ENCODE measurements at places on chromosomes 13 and 19.

DNA sequence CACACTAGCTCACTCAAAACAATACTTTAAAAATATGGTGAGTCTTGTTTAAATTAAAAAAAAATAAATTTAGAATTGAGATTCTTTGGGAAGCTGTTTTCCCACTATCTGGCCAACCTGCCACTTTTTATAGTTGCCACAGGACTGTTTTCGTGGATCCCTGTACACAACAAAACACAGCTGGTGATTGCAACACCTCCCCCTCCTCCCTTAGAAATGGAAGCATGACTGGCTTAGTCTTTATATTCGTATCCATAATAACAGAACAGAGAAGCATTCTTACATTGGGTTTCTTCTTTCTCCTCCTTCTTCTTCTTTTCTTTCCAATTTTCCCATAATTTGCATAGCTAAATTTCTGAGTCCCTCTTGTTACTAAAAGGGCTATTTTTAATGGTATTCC lies 79.5 kb upstream of the GJB6 start:
- no peak for DNase-seq

GRCh38 chr13:69857183-69857821 lies 250.3 kb upstream of the ATXN8OS start:
- DNase-seq, result no peak

GRCh38 chr19:8655340-8655709 lies 24.9 kb downstream of the NFILZ start:
- no peak for DNase-seq

DNA sequence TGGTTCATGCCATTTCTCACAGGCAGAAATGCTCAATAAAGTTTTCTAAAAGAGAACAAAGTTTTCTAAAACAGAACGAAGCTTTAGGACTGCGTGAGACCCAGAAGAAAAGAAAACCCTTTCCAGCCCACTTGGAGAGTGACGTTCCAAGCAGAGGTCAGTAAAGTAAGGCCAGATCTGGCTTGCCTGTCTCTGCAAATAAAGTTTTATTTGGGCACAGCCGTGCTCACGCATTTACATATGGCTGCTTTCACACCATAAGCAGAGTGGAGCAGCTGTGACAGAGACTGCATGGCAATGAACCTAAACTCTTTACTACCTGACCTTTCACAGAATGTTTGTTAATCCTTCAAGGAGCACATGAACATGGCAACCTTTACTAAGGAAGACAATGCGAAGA lies 23.6 kb downstream of the IRS2 start:
- no peak for DNase-seq

GRCh38 chr19:45780146-45780447 lies 2.2 kb downstream of the DMPK start:
- no peak for DNase-seq

- DNase-seq, result no peak
These were observed 61.8 kb downstream of the RAB20 start for GRCh38 chr13:110499621-110500281.

- no peak for DNase-seq
These were observed 113.3 kb upstream of the SPRY2 start for GRCh38 chr13:80454245-80454644.

DNA sequence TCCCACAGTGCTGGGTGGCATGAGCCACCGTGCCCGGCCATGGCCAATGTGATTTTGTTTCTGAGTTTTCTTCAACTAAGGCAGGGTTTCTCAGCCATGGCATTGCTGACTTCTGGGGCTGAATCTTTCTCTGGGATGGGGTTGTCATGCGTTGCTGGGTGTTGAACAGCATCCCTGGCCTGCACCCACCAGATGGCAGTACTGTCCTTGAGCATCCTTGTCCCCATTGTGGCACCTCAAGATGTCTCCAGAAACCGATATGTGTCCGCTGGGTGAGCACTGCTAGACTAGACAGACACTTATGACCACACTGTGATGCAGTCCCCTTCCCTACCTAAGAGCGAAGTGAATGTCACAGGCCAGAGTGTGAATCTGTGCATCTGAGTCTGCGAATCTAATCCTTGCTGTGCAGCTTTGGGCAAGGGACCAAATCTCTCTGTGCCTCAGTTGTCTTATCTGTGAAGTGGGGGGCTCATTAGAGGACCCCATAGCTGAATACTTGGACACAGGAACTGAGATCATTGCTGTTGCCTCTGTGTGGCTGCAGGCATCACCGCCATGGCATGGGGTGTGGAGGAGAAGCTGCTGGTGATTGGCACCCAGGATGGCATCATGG lies 50.3 kb upstream of the SIN3B start:
- DNase-seq, result no peak
